ENCODE measurements at places on chromosomes 4 and X.

GRCh38 chr4:179662522-179662921 is 2220.3 kb upstream of the AGA start:
- DNase-seq = no peak

GRCh38 chrX:120604361-120604782 is 471 bp downstream of the MCTS1 start:
- DNase-seq = no peak

DNA sequence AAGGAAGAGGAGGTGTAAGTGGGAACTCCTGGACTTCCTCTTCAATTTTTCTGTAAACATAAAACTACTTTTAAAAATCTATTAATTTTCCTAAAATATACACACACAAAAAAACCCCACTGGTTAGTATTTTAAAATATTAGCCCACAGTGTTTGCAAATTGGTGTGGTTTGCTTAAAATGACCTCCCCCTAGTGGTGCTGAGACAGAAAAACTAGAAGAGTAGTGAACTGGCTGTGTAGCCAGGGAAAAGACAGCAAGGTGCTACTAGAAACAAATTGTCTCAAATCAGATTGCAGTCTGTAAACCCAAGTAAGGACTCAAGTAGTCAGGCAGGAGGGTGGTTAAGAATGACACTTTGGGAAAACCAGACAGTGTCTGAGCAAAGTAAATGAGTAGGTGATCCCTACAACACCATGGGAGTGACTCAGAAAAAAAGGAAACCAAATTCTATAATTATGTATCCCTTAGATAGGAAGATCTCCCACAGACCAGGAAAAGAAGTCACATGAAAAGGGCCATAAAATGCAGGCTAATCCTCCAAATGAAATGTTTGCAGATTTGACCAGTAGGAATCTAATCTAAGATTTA is 26.0 kb downstream of the AMTN start:
- no peak for DNase-seq

DNA sequence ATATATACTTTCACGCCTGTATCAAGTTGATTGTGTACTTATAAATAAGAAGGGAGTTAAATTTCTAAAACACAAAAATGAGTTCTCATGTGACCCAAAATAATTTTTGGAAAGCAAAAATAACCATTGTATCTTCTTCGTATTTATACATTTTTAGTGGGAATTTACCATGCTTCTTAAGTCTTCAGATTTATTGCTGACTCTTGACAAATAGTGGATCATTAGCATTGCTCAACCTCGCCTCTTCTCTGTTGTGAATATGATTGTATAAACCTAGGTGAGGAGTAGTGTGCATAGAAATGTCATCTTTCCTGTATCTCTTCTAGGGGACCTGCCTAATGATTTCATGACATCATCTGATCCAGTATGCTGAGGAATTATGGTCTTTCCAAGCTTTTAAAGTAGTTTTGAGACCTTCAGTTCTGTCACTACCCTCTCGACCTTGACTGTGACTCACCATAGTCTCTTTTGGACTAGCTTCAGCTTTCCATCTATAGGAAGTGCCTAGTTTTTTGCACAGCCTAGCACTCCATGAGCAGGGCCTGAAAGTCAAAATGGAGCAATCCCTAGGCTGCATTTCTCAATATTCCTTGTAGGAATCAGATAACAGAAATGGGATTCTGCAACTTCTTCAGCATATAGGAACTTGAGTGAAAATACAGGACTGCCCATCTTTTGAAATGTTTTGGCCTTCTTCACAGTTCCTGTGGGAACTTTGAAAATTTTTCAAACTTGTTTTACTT is 157.6 kb downstream of the ARX start:
- no peak for DNase-seq

DNA sequence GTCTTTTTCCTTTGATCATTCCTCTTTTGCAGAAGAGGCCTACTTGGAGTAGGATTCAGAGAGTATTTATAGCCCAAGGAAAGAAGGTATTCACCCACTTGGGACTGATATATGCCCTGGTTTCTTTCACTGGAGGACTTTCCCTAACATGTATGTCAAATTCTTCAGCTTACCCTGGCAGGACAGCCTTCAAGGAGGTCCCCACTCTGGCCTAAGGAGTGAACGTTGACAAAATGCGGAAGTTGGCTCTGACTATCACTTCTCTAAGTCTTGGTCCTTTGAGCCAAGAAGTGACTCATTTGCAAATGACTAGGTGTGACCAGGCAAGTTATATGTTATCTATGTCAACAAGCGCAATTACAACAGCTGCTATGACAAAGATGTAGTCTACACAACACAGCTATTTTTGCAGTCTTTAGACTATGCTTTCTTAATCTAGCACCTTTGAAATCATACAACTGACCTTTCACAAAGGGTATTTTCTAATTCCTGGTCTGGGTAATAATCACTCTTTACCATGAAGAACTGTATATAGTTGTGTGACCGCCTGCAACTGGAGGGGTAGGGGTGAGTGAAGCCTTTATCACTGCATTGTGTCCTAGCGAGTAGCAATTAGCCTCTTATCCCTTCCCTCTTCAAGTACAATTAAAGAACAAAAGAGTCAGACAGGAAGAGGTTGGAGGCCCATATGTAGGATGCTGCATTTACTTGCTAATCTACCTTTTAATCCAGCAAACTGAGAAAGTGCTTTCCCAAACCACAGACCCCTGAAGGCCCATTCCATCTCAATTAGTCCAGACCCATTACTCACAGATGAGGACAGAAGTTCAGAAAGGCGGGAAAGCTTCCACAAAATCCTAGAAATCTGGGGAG is 50.1 kb downstream of the RASGEF1B start:
- no peak for DNase-seq

GRCh38 chr4:97404876-97405523 is 738.3 kb downstream of the STPG2 start:
- no peak for DNase-seq

DNA sequence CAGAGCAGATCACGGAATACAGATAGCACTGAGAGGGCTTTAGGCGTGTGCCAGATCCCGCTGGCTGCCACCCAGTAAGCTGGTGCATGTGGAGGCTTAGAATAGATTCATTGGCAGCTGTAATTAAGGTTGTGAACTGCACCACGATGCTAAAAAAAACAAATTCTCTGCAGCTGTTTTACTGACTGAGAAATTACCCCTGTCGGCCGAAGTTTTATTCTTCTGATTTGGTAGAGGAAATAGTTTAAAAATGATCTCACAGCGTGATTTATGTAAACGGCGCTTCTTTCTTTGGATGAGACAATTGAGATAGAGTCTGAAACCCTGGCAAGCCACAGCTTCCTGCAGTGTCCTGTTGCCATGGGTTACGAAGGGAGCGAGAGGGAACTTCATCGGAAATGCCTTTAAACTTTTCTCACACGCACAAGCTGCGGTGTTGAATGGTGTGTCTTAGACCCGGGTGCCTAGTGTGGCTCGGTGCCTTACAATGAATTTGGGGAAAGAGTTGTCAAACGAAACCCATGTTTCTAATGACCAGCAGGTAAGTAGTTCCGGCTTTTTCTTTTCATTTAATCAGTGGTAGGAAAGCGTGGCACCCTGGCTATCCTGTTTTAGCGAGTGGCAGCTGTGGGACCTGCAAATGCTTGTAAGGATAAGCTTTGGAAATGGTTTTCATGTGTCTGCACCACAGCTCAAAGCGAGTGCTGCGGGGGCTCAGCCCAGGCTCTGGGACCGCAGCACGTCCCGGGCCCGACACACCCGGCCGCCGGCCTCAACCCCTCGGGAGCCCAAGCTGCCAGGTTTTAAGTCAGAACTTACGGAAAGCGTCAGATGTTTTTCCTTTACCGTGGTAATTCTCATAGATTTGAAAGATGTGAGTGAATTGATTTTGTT is 71.7 kb upstream of the HGFAC start:
- peak; percentile 85 for DNase-seq

DNA sequence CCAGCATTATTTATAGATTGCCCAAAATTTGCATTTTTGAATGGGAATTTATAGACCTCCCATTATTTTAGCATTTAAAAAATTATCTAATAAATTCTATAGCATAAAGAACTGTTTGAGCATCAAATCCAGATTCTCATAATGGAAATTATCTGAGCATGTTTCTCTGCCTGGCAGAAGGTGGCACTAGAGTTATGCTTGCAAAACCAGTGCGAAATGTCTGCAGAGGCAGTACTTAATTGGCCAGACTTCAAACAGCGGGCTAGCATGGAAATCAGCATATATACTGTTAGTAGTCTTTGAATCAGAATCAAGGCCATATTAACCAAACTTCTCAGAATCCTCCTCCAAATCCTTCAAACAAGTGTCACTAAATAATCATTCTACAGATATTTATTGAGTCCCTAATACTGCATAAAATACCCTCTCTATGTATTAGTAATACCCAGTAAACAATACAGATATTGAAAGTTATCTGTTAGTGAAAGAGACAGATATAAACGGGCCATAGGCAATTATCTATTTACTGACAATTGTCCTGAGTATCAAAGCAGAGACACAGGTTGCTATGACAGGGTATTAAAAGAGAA is 78.7 kb upstream of the DCLK2 start:
- no peak for DNase-seq

DNA sequence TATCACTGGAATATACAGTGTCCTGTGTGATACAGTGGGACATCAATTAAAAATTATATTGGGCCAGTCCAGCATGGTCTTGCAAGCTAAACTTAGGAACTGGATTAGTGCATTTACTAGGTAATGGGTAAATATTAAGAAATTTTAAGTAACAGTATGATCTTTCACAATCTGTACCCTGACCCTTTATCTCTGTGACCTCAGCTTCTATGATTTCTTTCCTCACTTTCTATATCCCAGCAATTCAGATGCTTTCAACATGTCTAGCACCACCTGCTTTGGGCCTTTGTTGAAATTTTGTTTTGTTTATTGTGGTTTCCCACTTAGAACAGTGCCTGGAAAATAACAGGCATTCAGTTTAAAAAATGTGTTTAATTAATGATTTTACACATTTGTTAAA is 2295.4 kb downstream of the ARAP2 start:
- no peak for DNase-seq

DNA sequence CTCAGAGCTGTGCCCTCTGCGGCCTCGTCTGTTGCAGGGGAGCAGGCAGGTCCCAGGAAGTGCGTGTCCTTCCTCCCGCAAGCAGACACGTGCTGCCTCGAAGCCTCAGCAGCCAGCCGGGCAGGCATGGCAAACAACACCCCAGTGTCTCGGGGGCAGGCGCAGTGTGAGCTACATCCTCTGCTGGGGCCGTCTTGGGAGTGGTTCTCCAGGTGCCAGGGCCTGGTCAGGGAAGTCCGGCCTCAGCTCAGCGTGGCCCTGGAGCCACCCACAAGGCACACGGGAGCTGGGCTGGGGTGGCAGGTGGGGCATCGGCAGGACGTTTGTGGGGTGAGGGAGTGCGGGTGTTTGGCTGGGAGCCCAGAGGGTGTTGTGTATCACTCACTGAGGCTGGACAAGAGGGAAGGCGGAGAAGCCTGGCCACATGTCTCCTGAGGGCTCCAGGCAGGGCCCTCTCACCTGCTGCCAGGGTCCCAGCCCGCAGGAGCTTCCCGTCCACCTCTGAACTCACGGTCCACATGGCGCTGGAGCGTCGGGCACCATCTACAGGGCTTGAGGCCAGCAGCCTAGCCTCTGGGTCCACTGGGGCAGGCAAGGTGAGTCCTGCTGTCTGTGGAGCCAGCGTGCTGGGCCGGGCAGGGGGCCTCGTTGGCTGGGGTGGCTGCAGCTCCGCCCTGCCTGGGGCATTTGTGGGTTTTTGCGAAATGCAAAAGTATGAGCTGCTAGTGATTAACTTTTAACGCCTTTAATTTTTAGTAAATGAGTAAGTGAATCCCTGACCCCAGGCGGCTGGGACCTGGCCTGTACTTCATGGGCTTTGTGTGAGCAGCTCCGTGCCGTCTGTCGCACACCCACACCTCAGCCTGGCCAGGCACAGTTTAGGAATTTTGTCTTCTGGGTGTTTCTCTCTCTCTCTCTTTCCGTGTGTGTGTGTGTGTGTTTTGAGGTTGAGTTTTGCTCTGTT is 17.3 kb upstream of the UVSSA start:
- no peak for DNase-seq
